ENCODE measurements at places on chromosomes 5 and 9. TPM values are rescaled to one million over a fixed set of nuclear protein-coding genes. Genes with fewer than 3 reads are reported as not detected.

Gene PCDHA9
- not detected for total RNA-seq

Gene SPOCK1
- total RNA-seq, result not detected

Gene TSSK1B
- total RNA-seq, result not detected

Gene TMEM215
- total RNA-seq, result not detected

Gene DOK3
- total RNA-seq, result 7.3 TPM

Gene DBH
- not detected for total RNA-seq

Gene ARL14EPL
- not detected for total RNA-seq

Gene PAEP
- total RNA-seq, result not detected

Gene FYB1
- 198 TPM for total RNA-seq

Gene IFNA13
- not detected for total RNA-seq

DNA sequence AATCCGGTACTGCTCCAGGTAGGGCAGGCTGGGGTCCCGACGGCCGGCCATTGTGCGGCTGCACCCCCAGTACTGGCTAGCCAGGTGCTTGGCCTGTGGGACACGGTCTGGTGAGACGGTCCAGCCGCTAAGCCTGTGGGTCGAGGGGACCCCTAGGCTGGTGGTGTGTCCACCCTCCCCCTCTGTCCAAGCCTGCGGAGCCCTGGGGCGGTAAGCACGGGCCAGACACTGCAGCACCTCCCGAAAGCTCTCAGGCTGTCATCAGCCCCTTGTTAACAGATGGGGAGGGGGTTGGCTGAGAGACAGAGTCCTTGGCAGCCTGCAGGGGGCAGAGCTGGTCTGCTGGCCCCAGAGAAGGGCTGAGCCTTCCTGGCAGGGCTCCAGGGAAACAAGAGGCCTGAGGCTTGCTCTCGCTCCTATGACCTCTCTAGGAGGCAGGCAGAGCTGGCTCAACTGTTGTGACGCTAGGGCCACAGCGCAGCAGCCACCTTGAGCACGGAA, 11.8 kb upstream of the MRNIP start:
- DNase-seq, result no peak
- H3K27me3 ChIP-seq, result no peaks in the 10 kb centered on the region
- H3K4me3 ChIP-seq, result no peak overlapping the region
- peaks cover 14% of the 10 kb centered on the region for H3K36me3 ChIP-seq

DNA sequence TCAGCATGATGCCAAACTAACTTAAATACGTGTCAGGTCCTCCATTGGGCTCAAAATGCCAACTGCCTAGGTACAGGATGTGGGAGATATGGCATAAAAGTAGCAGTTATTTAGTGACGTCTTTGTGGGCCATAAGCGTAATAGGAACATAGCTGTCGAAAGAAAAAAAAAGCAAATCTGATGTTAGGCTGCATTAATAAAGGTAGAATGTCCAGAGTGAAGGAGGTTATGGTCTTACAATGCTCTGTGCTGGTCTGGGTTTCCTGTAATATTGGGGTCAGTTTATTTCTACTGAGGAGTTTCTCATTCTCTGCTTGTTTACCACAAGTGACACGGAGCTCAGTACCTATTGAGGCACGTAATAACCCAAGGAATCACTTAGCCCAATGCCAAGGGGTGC, 33.4 kb upstream of the SYNPO start:
- H3K36me3 ChIP-seq, result no peaks in the 10 kb centered on the region
- no peak overlapping the region for H3K27ac ChIP-seq
- H3K4me3 ChIP-seq, result no peak overlapping the region
- no peak for DNase-seq

DNA sequence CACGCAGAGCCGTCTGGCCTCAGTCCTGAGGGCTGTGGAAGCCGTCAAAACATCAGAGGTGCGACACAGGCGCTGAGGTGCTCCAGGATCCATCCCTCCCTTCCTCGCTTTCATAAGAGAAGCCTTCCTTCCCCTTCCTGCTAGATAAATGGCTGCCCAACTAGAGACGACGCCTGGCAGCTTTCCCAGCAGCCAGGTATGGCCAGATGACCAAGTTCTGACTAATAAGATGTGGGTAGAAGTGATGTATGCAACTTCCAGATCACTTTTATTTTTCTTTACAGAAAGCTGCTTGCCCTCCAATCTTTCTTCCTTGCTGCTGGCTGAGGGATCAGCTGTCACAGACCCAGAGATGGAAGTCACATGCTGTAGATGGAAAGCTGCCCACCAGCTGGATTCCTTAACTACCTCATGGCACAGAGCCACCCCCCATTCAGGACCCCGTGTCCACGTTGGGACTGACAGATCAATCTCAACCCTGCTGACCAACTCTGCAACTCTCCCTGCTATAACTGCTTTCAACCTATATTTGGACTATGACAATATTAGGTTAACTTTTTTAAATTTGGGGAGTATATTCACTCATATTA, 8.8 kb downstream of the MAPK9 start:
- H3K27me3 ChIP-seq, result no peaks in the 10 kb centered on the region
- H3K36me3 ChIP-seq, result peaks cover 79% of the 10 kb centered on the region
- H3K4me3 ChIP-seq, result no peak overlapping the region
- DNase-seq, result no peak

DNA sequence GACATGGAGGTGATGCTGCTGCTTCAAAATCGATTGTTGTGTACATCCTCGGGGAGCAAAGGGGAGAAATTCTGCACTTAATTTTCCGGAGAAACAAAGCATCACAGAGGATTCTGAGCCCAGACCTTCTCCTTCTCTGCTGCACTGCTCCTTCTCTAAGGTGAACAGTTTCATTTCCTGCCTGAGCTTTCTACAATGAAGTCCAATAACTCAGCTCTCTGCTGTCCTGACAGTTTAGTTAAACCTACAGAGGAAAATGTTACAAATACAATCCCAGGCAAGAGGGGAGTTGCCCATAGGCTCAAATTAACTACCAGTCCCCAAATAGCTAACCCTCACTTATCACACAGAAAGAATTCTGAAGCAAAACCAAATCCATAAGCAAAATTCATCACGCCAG, 206.3 kb downstream of the EFNA5 start:
- H3K36me3 ChIP-seq, result no peaks in the 10 kb centered on the region
- peaks cover under 1% of the 10 kb centered on the region for H3K4me1 ChIP-seq
- peaks cover 4% of the 10 kb centered on the region for H3K27me3 ChIP-seq
- H3K4me3 ChIP-seq, result no peak overlapping the region

GRCh38 chr9:38289866-38290245, 102.6 kb upstream of the ALDH1B1 start:
- no peak overlapping the region for H3K4me3 ChIP-seq
- H3K27me3 ChIP-seq, result peaks cover 5% of the 10 kb centered on the region
- no peaks in the 10 kb centered on the region for H3K4me1 ChIP-seq
- no peak for DNase-seq

DNA sequence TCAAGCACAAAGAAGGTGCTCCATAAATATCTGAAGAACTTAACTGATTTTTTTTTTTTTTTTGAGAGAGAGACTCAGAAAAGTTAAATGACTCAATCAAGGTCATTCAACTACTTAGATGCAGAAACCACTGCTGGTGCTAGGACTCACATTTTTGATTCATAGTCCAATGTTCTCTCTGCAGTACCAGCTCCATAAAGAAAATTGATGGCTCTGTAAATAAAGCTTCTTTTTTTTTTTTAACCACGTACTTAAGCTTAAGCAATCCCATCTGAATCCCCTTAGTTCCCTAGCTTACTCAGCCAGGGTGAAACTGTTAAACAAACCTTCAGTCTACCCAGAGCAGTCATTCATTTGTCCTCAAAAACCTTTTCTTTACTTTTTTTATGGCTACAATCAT, 657.0 kb upstream of the WWC1 start:
- H3K36me3 ChIP-seq, result no peaks in the 10 kb centered on the region
- H3K27ac ChIP-seq, result no peak overlapping the region
- H3K4me3 ChIP-seq, result no peak overlapping the region

DNA sequence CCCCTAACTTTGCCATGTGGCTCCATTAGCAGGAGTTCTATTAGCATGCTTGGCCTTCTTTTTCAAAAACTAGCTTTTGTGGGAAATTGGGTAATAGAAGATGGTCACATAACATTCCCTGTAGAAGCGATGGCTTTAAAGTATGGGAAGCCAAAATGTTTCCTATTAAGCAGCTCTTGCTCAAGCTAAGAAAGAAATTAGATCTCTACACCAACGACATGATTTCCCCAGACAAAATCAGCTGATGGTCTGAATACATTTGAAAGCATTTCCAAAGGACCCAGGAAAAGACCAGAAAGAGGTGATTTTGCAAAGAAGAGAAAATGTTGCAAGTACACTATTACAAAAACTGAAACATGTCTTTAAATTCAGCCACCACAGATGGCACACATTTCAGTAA, 4.8 kb upstream of the NFIL3 start:
- H3K4me3 ChIP-seq, result no peak overlapping the region
- no peak overlapping the region for H3K27ac ChIP-seq
- H3K27me3 ChIP-seq, result peaks cover 6% of the 10 kb centered on the region
- H3K36me3 ChIP-seq, result no peaks in the 10 kb centered on the region
- peaks cover 39% of the 10 kb centered on the region for H3K4me1 ChIP-seq
- no peak for DNase-seq

DNA sequence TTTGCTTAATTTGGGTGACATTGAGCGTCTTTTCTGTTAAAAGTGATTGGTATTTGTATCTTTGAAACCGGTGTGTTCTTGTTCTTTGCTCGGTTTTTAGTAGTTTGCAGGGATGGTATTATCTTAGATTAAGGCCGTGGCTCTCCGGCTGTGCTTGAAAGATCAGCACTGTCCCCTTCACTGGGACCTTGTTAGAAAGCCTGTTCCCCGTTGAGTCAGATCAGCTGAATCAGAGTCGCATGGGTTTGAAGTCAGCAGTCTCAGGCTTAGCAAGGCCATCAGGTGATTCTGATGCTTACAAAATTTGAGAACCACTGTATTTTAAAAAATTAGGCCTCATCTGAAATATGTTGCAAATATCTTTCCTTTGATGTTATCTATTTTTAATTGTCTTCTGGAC, 5.0 kb downstream of the DIRAS2 start:
- H3K27ac ChIP-seq, result no peak overlapping the region
- H3K4me1 ChIP-seq, result no peaks in the 10 kb centered on the region
- no peaks in the 10 kb centered on the region for H3K36me3 ChIP-seq

GRCh38 chr9:87834357-87834756, 48.3 kb upstream of the SPATA31E1 start:
- H3K27ac ChIP-seq, result no peak overlapping the region
- DNase-seq, result no peak
- H3K27me3 ChIP-seq, result peaks cover 8% of the 10 kb centered on the region
- H3K4me1 ChIP-seq, result no peaks in the 10 kb centered on the region
- H3K4me3 ChIP-seq, result no peak overlapping the region

- no peaks in the 10 kb centered on the region for H3K4me1 ChIP-seq
- no peak for DNase-seq
- H3K27ac ChIP-seq, result no peak overlapping the region
- H3K27me3 ChIP-seq, result peaks cover 9% of the 10 kb centered on the region
Observed at GRCh38 chr5:77168879-77169244, 41.6 kb upstream of the PDE8B start.

GRCh38 chr9:99105152-99106043, 485 bp downstream of the TGFBR1 start:
- H3K27me3 ChIP-seq, result no peaks in the 10 kb centered on the region
- peak overlapping the region; percentile 89 for H3K4me3 ChIP-seq
- H3K27ac ChIP-seq, result peak overlapping the region; percentile 78
- peak; percentile 51 for DNase-seq
- peaks cover 76% of the 10 kb centered on the region for H3K4me1 ChIP-seq

DNA sequence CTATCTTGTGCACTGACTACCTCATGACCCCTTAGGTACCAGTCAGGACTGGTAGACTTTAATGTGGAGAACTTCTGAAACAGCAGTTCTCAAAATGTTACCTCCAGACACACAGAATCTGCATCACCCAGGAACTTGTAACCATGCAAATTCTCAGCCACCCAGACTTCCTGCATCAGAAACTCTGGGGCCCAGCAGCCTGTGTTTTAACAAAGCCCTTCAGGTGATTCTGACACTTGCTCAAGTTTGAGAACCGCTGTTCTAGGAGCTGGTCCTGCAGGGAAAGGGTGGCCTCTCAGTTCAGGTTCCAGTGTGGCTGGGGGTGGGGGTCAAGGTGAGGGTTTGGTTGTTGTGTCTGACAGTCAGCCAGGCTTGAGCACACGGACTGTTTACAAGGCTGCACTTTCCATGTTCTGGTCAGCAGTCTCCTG, 28.4 kb downstream of the ZFP62 start:
- no peaks in the 10 kb centered on the region for H3K27me3 ChIP-seq
- H3K4me1 ChIP-seq, result peaks cover 34% of the 10 kb centered on the region
- H3K36me3 ChIP-seq, result peaks cover 69% of the 10 kb centered on the region

- no peaks in the 10 kb centered on the region for H3K36me3 ChIP-seq
- DNase-seq, result no peak
- no peak overlapping the region for H3K27ac ChIP-seq
- no peaks in the 10 kb centered on the region for H3K4me1 ChIP-seq
- no peak overlapping the region for H3K4me3 ChIP-seq
Observed at GRCh38 chr5:139862313-139862712, 66.7 kb downstream of the PSD2 start.

DNA sequence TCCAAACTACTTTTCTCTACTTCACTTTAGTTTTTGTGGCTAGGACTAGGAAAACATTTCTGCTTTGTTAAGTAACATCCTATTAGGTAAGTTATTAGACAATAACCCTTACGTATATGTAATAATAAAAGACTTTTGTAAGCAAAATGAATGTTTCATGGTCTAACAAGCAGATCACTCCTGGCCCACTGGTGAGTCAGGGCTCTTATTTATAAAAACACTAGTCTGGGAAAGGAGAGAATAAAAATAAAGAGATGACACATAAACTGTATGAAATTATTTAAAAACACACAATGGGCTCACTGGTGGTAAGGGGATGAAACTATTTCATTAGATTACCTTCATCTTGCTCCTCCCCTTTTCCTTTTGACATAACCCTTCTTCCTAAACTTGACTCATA, 2212.2 kb upstream of the ACO1 start:
- no peaks in the 10 kb centered on the region for H3K36me3 ChIP-seq
- H3K27ac ChIP-seq, result no peak overlapping the region
- no peaks in the 10 kb centered on the region for H3K27me3 ChIP-seq
- H3K4me3 ChIP-seq, result no peak overlapping the region

- DNase-seq, result no peak
- no peak overlapping the region for H3K4me3 ChIP-seq
- peaks cover 16% of the 10 kb centered on the region for H3K4me1 ChIP-seq
- peaks cover 11% of the 10 kb centered on the region for H3K27me3 ChIP-seq
- H3K36me3 ChIP-seq, result no peaks in the 10 kb centered on the region
Observed at GRCh38 chr9:100600521-100601079, 22.7 kb downstream of the CAVIN4 start.

GRCh38 chr5:147561435-147561834, 51.6 kb upstream of the DPYSL3 start:
- H3K36me3 ChIP-seq, result no peaks in the 10 kb centered on the region
- no peak for DNase-seq
- H3K27me3 ChIP-seq, result no peaks in the 10 kb centered on the region
- H3K27ac ChIP-seq, result no peak overlapping the region

GRCh38 chr9:311841-312240, 97.2 kb downstream of the DOCK8 start:
- H3K27me3 ChIP-seq, result no peaks in the 10 kb centered on the region
- H3K4me3 ChIP-seq, result no peak overlapping the region
- DNase-seq, result no peak
- H3K36me3 ChIP-seq, result peaks cover 77% of the 10 kb centered on the region
- H3K4me1 ChIP-seq, result no peaks in the 10 kb centered on the region

DNA sequence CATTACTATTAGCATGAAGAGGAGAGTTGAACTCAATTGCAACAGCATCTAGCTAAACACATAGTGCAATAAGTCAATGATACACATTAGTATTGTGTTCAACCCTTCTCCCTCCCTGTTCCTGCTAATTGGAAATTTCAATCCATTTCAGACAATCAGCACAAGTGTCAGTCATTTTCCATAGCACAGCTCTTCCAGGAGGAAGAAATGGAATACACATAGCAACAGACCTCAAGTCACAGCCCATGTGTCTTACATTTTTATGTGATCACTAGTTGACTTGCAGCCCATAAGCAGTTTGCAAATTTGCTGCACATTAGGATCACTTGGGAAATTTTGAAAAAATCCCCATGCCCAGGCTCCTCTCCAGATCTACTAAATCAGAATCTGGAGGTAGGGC, 636.9 kb downstream of the TLE4 start:
- no peak overlapping the region for H3K27ac ChIP-seq
- DNase-seq, result no peak
- no peaks in the 10 kb centered on the region for H3K27me3 ChIP-seq
- H3K4me1 ChIP-seq, result no peaks in the 10 kb centered on the region
- no peak overlapping the region for H3K4me3 ChIP-seq

Data from activated CD8-positive, alpha-beta T cell treated with anti-CD3 and anti-CD28 coated beads, Interleukin-2, amount 10 ng/mL, durations not matched to agents 7 days and 5 days (primary cell).